Right lobe of liver (tissue), 6 donors: ENCODE measurements at places on chromosomes 2 and 18. TPM values are rescaled to one million over a fixed set of nuclear protein-coding genes. Genes with fewer than 3 reads are reported as not detected.

DNA sequence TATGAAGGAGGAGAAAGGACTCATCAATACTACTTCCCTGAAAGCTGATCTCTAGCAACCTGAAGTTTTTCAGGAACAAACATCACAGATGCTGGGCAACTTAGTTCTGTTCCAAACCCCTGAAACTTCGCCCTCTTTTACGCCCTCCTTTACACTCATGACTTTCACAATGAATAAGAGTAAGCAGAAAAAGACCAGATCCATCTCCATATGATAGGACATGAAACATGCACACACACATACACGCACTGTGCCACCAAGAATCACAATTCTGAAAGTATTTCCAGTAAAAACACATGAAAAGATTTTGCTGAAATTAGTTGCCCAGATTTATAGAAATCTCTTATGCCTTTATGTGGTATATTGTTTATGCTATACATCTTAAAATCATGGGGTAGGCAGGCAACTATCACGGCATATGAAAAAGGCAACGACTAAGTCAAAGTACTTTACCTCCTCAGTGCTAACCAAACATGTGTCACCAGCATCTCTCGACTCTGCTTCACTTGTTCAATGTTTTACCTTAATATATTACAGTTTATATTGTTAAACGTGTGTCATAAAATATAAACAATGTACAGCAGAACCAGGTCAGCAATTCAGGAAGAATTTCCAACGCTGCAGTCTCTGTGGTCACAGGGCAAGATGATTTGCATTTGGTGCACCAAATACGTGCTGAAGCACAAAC, 47.8 kb downstream of the NHEJ1 start:
- no peaks in the 10 kb centered on the region for H3K27me3 ChIP-seq
- peak overlapping the region; percentile 80 for H3K27ac ChIP-seq
- no peak for DNase-seq
- H3K36me3 ChIP-seq: no peaks in the 10 kb centered on the region
- H3K4me3 ChIP-seq: no peak overlapping the region
- H3K4me1 ChIP-seq: peaks cover 35% of the 10 kb centered on the region

- no peak overlapping the region for H3K4me3 ChIP-seq
- H3K36me3 ChIP-seq: no peaks in the 10 kb centered on the region
- H3K4me1 ChIP-seq: no peaks in the 10 kb centered on the region
- no peak overlapping the region for H3K27ac ChIP-seq
- no peaks in the 10 kb centered on the region for H3K27me3 ChIP-seq
Measured at GRCh38 chr18:4636967-4637366, 181.9 kb upstream of the DLGAP1 start.

- H3K36me3 ChIP-seq: no peaks in the 10 kb centered on the region
- H3K4me1 ChIP-seq: no peaks in the 10 kb centered on the region
- H3K4me3 ChIP-seq: no peak overlapping the region
- DNase-seq: no peak
- no peaks in the 10 kb centered on the region for H3K27me3 ChIP-seq
- no peak overlapping the region for H3K27ac ChIP-seq
Measured at GRCh38 chr2:172740856-172741255, 5.2 kb downstream of the RAPGEF4 start.

- no peaks in the 10 kb centered on the region for H3K4me1 ChIP-seq
- H3K36me3 ChIP-seq: no peaks in the 10 kb centered on the region
- no peak overlapping the region for H3K27ac ChIP-seq
- no peak overlapping the region for H3K4me3 ChIP-seq
- no peaks in the 10 kb centered on the region for H3K27me3 ChIP-seq
- peak; percentile 62 for DNase-seq
Measured at GRCh38 chr2:97740590-97741182, 27.3 kb downstream of the ZAP70 start.

DNA sequence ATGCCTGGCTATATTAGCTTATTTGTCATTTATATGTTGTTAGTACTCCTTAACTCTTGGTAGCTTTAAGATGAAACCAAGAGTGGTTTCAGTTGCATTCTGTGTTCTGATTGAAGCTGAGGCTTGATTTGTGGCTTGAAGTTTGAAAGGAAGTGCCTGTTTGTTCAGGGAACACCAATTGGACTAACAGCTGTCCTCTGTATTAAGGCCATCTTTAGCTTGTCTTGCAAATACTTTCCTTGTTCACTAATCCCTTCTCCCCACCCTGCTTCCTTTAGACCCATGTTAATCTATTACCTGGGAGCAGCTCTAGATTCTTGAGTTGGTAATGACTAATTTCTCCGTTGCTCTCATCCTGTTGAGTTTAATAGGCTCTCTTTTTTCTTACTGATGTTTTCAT, 13.4 kb downstream of the ITGA6 start:
- no peak overlapping the region for H3K27ac ChIP-seq
- H3K27me3 ChIP-seq: no peaks in the 10 kb centered on the region
- no peak overlapping the region for H3K4me3 ChIP-seq
- DNase-seq: no peak
- no peaks in the 10 kb centered on the region for H3K36me3 ChIP-seq

Gene NPPC
- not detected for total RNA-seq

Gene CDC42EP3
- total RNA-seq: 6.9 TPM

Gene CD207
- 0.16 TPM for total RNA-seq
